ENCODE measurements at places on chromosomes 2 and 18.

DNA sequence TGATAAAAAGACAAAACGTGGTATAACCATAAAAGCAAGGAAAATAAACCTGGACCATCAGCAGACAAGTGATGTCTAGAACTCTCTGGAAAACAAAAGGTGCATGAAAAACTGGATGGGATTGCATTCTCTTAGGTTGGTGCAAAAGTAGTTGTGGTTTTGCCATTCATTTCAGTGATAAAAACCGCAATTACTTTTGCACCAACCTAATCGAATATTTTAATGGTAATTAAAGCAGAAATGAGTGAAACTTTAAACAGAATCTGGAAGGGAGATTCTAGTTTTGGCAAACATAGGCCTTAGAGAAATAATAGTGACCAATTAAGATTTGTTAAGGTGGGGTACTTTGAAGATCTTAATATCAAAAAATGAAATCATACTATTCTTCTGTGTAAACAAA, 800.8 kb upstream of the GYPC start:
- DNase-seq = no peak

DNA sequence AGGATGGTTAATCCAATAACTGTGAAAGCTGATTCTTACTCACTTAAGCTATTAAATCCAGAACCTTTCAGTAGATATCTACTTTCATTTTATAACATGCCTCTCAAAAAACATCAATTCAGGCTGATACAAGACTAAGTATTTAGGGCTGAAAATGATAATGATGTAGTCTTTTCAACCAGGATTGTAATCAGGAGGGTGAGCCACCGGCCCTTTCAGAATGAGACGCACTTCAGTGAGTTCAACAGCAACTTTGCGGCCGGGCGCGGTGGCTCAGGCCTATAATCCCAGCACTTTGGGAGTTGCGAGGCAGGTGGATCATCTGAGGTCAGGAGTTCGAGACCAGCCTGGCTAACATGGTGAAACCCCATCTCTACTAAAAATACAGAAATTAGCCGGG, 30.4 kb downstream of the RBMS1 start:
- no peak for DNase-seq

DNA sequence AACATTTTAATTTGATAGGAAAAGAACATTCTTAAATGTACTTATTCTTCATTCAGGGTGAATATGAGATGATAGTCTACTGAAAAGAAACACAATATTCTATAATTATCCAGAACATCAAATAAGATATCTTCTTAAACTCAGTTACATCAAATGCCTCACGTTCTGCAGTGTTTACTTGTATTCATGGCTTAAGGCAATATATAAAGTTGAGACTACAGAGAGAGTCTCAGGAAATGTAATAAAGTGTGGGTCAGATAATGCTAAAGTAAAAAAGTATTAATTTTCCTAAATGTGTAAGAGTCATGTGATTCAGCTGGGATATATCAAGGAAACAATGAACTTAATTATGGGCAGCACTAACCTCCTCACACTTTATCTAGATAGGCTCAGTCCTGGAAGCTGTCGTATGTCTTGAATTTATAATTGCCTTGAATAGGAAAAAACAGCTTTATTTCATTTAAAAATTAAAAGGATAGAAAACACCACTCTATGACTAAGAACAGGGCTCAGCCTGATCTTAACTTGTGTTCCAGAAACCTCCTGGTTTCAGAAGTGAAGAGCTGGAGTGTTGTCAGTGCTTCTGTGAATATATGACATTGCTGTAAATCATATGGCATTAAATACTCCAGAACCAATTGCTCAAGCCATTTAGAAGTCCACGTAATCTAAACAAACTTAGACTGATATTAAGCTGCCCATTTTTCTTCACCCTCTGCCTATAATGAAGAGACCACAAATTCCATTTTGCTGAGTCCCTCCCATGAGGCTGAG, 240.2 kb downstream of the FSIP2 start:
- no peak for DNase-seq

DNA sequence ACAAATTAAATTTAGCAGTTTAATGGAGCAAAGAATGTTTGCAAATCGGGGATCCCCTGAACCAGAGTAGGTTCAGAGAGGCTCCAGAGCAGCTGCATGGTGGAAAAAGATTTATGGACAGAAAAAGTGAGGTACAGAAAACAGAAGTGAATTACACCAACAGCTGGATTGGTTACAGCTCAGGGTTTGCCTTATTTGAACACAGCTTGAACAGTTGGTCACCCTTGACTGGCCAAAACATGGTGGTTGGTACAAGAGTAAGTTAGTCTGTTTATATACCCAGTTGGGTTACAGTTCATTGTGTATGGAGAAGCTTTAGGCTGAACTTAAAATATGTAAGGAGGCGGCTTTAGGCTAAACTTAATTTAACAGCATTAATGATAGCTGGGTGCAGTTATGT, 5.4 kb upstream of the CDCA7 start:
- DNase-seq = peak; percentile 24

DNA sequence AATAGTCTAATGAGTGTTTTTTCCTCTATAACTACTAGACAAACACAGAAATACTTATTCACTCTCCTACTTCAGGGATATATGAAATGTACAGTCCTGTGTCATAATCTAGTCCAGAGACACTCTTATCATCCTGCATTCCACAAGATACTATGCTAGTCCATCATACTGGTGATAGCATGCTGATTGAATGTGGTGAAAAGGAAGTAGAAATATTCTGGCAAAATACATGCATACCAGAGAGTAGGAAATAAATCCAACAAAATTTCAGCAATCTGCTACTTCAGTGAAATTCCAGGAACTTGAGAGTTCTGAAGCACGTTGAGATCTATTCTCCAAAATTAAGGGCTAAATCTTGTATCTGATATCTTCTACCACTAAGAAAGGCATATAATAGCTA, 353.9 kb downstream of the PID1 start:
- DNase-seq = no peak

- DNase-seq = no peak
Measured at GRCh38 chr2:207167099-207167923, 1.6 kb upstream of the KLF7 start.

DNA sequence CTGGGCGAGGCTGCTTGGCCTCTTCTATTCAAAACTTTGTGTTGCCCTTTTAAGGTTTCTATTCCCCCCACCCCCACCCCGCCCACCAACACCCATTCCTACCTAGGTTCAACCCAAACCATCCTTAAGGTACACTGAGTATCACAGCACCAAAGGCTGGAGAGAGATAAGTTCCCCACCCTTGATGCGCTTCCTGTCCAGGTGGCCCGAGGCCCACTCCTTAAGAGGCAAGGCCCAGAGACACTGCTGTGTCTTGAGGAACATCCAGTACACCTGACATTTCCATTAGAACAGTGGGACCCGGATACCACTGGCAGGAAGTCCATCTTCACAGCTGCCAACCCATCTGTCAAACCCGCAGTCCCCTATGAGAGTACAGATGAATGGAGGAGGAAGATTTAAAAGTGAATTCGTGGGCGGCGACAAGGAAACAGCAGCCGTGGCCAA, 277 bp upstream of the INPP1 start:
- no peak for DNase-seq

GRCh38 chr2:15159751-15160177, 401.4 kb downstream of the NBAS start:
- peak; percentile 56 for DNase-seq

GRCh38 chr18:70195852-70196434, 9.5 kb downstream of the RTTN start:
- peak; percentile 55 for DNase-seq

- no peak for DNase-seq
Measured at GRCh38 chr2:216956820-216957493, 97.1 kb upstream of the TNP1 start.

DNA sequence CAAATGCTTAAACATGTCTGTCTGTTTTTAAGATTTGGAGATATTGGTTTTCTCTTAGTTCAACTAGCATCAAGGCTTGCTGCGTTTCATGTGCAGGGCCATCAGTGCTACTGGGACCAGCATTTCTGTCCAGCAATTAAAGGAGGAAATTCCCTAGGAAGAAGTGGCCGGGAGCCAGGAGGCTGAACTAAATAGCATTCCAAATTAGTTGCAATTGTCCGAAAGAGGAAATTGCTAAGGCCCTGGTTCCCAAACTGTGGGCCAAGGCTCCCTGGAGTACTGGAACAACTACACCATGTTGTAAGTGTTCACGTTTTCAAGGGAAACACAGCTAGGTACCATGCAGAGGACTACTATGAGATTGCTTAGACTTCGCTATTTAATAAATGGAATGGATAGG, 257.9 kb downstream of the PTPRM start:
- no peak for DNase-seq

GRCh38 chr2:97663626-97663961, 250 bp downstream of the ACTR1B start:
- no peak for DNase-seq

- no peak for DNase-seq
Measured at GRCh38 chr2:162926501-162926900, 87.9 kb upstream of the KCNH7 start.

- peak; percentile 59 for DNase-seq
Measured at GRCh38 chr2:17752892-17753802, 463 bp downstream of the SMC6 start.

DNA sequence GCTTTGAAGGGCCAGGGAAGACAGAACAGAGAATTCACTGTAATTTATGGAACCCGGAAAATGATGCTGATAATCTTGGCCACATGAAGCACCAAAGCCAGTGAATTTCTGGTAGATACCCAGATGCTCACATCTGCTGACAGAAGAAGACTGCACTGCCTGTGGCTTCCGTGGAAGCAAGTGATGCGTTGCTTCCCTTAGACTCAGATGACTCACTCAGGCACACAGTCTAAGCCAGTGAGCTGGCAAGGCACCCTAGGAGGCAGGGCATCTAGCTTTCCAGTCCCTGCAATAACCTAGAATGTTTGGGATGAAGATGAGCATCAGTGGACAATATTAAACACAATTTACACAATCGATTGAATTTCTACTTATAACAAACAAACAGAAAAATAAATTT, 284.7 kb downstream of the CMPK2 start:
- DNase-seq = no peak

GRCh38 chr2:157984866-157985265, 108.7 kb upstream of the ACVR1 start:
- no peak for DNase-seq

Data from tongue (tissue), 3 donors.